ENCODE measurements at places on chromosomes 2 and 18.

DNA sequence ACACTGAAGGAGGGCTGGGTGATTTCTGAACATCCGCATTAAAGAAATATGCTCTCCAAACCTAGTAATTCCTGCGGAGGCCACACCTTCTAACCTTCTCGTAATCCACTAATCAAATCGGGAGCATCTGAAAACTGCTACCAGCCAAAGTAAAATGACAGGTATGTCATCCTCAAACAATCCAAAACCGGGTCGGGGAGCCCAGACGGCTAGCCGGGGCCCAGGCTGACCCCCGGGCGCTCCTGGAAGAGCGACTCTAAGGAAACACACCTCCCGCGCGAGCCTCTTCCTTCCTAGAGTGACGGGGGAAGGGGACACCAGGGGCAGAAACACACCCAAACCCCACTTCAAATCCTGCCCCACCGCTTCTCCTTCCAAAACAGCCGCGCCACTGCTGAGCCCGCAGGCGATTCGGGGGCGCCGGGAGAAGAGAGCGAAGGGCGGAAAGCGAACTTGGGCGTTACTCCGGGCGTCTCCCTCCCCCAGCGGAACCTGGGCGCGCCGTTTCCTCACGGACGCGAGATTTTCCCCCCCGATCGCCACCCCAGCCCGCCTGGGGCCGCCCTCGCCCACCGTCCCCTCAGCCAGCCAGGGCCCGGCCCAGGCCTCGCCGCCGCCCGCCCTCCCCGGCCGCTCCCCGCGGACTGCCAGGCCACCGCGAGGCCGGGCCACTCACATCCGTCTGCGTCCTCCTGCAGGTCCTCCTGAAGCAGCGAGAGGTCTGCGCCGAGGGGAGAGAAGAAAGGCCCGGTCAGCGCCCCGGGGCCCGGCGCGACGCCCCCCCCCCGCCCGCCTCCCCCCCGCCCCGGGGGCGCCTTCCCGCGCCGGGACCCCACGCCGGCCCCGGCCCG is 584 bp downstream of the PPP4R1 start:
- DNase-seq: no peak

- peak; percentile 88 for DNase-seq
Observed at GRCh38 chr2:48145845-48146452, 239.7 kb upstream of the FBXO11 start.

DNA sequence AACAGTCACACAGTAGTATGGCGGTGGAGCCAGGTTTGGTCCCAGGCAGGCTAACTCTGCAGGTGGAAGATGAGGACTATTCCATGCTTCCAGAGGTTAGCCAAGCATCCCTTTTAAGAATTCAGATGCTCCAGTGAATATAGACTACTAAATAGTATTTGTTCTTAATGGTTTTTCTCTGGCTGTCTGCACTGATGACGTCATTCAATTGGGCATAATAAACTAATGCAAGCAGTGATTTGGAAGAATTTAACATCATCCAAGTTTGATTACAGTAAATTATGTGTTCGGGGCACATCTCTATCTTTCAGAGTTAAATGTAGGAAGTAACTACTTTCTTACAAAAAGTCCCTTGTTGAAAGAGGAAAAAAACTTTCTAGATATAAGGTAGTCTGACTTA is 78.8 kb upstream of the RND3 start:
- DNase-seq: no peak

- no peak for DNase-seq
Observed at GRCh38 chr2:40281021-40281940, 170.6 kb downstream of the SLC8A1 start.

All from SIG-M5 (cell line).